ENCODE measurements at places on chromosomes 3 and 15.

DNA sequence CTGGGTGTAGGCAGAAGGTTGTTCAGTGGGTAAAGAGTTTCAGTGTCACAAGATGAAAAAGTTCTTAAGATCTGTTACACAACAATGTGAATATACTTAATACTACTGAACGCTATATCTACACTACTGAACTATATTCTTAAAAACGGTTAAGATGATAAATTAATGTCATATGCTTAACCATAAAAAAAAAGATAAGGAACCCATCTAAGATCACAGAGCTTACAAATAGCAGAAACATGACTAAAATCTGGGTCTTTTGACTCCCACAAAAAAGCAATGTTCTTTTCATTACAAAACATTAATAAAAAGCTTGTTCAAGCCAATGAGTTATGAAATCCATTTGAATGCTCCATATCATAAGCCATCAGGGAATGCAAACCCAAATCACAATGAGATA is 34.4 kb downstream of the UBR1 start:
- DNase-seq: no peak

DNA sequence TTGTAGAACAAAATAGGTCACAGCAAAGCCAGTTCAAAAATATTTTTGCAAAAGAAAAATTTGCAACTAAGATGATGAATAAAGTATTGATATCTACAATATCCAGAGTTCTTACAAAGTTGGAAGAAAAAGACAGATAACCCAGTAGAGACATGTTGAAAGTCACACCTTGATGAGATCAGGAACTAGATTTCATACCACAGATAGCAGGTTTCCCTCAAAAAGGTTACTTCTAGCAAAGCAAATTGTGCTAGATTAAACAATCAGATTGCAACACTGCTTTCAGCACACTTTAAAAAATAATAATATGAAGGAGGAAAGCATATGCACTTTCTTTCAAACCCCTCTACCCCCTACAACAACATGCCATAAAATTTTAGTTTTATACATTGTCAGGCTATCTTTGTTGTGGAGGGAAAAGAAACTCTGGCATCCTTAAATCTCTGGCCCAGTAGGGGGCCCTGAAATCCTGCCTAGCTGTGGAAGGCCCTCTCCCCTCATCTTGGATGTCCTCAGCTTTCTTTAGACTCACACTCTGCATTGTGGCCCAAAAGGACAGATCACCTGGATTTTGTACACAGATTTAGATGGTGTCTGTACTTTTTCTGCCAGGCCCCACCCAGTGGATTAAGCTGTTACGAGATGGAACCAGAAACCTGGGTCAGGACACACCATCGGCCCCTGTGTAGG is 50.9 kb downstream of the CCR3 start:
- DNase-seq: no peak

DNA sequence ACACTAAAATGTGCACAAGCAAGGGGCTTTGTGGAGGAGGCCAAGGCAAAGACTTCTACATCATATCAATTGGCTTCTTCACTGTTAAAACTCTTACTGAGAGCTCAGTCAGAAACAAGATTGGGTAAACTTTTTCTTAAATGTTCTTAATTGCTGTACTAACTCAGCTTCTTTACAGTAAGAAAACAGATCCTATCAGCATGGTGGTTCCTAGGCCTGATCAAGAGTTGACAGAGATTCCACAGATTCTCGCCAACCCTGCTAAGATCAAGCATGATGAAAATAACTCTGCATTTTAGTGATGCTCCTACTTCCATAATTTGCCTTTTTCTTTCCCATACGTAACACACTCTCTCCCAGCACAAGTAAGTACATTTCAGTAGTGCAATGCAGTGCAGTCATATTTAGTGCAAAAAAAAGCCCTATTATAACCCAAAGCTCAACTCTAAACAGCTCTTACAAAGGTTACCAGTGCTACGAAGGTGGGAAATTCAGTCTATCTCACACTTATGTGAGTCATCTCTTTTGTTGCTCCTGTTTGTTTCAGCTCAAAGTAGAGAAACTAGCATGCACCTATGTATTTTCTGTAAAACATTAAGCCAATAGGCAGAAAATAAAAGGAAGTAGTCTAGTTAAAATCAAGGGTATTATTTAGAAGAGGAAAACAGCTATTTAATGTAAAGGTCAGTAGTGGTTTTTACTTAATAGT is 29.9 kb downstream of the TIGIT start:
- DNase-seq: peak; percentile 66

- no peak for DNase-seq
Measured at GRCh38 chr3:172034786-172035685, 4.3 kb upstream of the FNDC3B start.

DNA sequence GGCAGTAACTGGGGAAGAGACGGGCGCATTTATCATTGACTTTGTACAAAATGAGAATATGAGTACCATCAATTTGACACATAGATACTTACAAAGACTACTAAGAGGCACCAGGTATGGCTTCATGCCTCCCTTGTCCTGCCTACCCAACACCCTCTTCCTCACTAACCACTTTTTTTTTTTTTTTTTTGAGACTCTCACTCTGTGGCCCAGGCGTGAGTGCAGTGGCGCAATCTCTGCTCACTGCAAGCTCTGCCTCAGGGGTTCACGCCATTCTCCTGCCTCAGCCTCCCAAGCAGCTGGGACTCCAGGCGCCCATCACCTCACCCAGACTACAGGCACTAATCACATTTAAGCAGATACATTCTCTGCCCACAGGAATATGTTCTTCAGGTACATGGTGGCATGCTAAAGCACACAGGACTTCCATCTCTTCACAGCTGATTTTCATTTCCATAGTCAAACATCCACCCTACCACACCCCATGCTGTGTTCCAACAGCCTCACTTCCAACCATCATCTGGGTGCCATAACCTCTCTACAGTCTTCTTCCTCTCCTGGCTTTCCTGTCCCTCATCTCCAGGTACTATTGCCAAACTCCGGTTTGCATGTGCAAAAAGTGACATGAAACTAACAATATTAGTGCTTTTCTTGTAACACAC is 41.7 kb downstream of the RAB27A start:
- DNase-seq: no peak

- DNase-seq: no peak
Measured at GRCh38 chr3:134485075-134485717, 589 bp downstream of the ANAPC13 start.

DNA sequence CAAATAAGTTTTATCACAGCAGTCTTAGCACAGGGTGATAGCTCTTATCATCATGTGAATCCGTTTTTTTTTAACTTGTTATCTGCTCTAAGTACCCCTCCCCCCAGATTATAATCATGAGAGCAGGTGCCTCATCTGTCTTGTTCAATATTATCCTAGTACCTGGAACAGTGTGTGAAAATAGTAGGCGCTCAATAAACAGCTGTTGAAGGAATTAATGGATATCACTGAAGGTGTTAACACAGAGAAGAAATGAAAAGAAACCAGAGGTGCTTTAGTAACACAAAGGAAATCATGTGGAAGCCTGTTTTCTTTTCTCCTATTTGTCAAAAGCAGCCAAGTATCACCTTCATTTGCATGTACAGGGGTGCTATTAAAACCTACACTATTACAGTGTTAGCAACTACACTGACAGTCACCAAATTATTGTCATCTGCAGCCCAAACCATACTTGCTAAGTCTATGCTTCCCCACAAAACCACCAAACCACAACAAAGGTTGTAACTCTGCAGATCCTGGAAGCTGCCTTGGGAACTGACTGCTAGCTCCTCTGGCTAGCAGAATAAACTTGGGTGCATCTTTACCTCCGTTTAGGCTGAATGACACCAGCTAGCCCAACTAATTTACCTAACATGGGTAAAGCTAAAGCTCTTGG is 2.9 kb downstream of the XPC start:
- DNase-seq: no peak

DNA sequence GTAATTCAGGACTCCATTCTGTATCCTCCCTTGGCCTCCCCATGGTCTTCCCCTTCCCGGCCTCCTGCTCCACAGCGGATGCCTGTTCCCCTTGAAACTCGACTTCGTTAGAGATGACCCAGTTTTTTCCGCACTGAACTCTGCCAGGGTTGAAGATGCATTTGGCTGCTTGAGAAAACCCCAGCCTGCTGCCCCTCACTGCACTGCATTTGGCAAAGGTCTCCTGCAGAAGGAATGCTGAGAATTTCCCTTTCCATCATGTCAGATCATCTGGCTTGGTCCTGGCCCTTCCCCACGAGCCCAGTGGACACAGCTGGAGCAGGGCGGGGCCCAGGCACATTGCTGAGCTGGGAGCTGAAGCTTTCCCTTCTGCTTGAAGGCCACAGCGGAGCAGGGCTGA is 37.6 kb upstream of the RGMA start:
- no peak for DNase-seq

DNA sequence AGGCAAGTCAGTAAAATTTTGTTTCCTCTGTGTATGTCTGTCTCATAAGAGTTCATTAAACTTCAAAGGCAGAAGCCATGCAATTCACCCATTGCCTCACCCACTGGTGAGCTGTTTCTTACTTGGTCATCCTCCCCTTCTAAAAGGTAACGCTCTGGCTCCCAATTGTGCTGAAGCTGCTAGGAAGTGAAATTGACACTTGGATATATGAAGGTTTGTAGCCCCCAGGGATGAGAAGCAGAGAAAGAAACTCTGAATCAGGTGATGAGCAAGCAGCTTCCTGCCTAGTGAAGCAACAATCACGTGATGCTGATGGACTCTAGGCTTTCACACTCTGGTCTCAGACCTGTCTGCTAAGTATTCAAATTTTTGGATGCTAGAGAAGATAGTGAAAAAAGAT is 70.7 kb downstream of the CD200R1L start:
- DNase-seq: no peak

- no peak for DNase-seq
Measured at GRCh38 chr15:59221511-59222505, 15.2 kb downstream of the LDHAL6B start.

DNA sequence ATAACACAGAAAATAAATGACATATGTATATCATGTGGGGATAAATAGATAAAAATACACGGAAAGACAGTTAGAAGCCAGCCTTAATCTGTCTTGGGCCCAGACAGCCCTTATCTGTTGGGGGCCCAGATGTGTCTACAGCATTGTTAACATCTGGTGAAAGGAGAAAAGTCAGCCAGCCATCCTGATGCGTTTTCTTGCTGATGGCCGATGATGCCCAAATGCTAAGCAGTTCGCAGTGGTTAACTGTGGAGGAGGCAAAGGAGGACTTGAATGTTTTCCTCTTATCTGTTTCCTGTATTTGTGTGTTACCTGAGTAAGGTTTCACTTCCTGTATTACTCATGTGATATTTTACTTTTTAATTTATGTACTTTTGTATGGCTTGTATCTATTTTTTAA is 46.2 kb downstream of the NOX5 start:
- DNase-seq: peak; percentile 58

DNA sequence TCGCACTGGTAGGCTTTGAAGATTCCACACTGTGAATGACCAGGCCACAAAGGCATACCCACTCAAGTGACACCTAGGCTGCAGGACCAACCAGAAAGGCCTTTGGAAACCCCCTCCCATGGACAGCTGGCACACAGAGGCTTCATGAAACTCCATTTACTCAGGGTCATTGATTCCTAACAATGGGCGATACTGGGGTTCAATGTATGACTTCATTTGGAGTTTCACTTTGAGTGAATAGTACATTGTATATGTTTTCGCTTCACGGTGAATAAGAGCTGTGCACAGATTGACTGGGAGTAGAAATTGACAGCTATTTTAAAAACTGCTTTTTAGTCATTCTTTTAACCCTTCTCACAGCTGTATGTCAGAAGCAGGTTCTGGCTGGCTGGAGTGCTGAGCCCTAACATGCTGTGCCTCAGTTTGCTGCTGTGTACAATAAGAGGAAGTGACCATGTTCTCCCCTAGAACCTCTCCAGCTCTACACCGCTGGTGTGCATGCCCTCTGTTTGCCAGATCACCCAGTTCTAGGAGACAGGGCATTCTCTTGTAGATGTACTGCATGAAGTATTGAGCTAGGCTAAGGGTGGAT is 15.4 kb upstream of the CX3CR1 start:
- no peak for DNase-seq

- DNase-seq: no peak
Measured at GRCh38 chr3:183313351-183313750, 60.3 kb downstream of the B3GNT5 start.

DNA sequence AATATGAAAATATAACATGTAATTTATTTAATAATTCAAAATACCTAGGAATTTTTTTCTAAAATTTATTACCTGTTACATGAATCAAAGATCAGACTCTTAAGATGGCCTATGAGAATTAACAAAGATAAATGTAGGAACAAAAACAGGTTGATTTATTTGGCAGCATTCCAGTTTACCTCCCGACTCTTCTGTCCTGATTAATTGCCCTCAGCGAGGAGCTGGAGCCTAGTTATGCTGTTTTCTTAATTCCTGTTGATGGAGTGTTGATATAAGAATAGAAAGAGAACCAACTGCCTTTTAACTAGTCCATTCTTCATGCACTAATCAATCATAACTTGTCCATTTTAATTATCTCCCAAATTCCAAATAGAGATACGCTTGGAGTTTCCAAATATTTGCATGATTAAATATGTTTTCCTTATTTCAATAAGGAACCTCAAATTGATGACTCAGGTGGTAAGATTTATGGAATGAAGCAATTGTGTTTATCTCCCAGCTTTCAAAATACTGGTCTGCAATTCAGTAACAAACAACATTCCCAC is 10.6 kb upstream of the CPB1 start:
- no peak for DNase-seq

GRCh38 chr15:74062236-74062635 is 20.1 kb downstream of the GOLGA6A start:
- no peak for DNase-seq

DNA sequence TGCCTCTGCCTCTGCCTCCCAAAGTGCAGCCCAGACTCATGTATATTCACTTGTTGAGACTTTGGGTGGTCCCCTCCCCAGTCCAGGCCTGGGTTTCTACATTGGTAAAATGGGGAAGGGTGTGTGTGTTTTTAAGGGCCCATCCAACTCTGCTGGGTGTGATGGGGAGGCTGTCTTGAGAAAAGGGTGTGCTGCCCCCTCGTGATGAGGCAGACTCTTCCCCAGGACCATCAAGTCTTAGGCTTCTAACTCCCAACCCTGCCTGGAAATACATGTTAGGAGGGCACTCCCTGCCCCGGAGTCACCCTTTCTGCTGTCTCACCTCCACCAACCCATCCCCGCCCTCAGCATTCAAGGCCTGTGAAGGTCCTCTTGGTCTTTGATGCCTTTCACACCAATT is 4.4 kb upstream of the PTPN23 start:
- no peak for DNase-seq

DNA sequence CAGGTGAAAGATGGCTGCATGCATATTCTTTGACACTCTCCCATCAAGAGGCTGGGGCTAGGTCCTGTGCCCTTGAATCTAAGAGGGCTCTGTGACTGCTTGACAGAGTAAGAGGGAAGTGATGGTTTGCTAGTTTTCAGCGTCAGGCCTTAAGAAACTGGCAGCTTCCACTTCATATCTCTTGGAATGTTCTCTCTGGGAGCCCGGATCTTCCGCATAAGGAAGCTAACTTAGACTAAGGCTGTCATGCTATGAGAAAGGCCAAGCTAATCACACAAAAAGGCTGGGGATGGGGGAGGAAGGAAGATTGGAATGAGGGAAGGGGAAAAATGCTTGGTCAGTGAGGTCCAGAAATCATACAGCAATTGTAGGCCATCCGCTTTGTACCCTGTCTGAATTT is 50.0 kb downstream of the MB21D2 start:
- no peak for DNase-seq

All from T-helper 2 cell (primary cell).